ENCODE measurements at places on chromosomes 3 and 15.

DNA sequence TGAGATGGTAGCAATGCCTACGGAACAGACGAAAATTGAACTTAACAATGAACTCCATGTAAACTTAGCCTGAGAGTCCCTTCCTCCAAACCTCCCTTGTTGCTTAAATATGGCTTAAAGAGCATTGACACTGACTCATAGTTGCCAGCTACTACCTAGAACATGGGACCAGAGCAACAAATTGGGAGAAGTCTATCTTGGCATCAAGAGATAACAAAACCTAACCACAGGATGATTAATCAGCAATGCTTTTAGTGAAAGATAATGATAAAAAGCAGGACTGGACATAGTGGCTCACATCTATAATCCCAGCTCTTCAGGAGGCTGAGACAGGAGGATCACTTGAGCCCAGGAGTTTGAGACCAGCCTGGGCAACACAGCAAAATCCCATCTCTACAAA lies 117.8 kb upstream of the MNS1 start:
- DNase-seq: no peak

DNA sequence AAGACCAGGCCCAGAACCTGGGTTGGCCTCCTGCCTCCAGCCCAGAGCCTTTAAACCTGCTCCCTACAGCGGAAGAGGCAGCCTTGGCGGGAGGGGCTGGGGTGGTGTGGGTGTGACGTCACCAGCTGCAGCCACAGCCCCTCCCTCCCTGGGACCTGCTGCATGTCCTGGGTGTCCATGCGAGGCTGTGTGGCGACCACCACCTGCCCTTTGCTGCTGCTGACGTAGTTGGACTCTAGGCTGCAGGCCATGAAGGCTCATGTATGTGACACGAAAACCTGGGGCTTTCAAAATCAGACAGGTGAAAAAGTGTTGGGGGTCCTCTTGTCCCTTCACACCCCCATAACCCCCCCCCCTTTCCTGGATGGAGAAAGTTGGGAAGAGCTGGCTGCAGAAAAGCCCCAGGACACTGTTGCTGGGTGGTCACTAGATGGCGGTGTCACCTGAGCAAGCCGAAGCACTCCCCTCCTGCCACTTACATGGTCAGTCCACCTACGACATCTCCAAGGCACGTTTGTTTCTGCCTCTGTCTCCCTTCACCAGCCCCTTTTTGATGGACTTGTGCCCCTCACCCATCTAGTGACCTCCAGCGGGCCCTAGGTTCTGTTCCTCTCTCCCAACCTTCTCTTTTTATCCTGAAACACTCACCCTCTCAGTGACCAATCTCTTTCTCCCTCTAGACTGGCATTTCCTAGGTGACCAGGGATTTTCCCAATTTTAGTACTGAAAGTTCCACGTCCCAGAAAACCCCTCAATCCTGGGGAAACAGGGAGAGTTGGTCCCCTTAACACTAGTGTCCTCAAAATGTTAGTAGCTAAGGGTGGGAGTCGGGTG lies 35.2 kb downstream of the SLC6A20 start:
- DNase-seq: peak; percentile 18

DNA sequence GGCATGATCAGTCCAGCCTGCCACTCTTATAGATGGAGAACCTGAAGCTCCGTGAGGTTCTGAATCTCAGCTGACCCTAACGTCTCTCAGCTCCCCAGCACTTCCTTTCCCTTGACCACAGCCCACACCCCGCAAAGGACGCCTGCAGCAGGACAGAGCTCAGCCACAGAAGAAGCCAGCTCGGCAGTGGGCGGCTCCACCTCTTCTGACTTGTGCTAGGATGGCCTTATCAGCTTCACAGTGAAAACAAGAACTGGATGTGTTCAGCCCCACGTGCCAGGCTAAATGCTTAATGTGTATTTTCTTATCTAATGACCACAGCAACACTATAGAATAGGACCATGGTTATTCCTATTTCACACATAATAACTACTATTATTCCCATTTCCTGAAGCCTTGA lies 127.6 kb downstream of the ARNT2 start:
- no peak for DNase-seq

- DNase-seq: no peak
Measured at GRCh38 chr3:58560771-58561311, 16.4 kb downstream of the FAM107A start.

DNA sequence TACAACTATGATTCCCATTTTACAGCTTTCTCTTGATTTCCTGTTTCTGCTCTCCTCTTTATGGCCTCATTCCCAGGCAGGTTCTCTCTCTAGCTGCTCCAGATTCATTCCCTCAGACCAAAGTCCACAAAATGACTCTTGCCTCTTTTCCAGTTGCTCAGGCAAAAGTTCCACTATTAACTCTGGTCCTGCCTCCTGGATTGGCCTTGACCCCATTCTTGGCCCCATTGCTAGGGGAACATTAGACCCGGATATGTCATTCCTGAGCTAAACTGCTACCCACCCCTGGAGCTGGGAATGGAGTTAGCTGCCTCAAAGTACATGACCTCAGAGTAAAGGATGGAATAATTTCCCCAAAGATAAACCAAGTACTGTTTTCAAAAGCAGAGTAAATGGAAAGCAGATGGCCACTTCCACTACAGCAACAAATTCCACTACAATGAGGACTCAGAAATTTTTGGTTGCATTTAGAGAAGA lies 73.0 kb upstream of the GAP43 start:
- DNase-seq: no peak

- DNase-seq: no peak
Measured at GRCh38 chr15:38192496-38192895, 60.1 kb upstream of the SPRED1 start.

- no peak for DNase-seq
Measured at GRCh38 chr3:145649368-145649887, 511.6 kb downstream of the PLOD2 start.

DNA sequence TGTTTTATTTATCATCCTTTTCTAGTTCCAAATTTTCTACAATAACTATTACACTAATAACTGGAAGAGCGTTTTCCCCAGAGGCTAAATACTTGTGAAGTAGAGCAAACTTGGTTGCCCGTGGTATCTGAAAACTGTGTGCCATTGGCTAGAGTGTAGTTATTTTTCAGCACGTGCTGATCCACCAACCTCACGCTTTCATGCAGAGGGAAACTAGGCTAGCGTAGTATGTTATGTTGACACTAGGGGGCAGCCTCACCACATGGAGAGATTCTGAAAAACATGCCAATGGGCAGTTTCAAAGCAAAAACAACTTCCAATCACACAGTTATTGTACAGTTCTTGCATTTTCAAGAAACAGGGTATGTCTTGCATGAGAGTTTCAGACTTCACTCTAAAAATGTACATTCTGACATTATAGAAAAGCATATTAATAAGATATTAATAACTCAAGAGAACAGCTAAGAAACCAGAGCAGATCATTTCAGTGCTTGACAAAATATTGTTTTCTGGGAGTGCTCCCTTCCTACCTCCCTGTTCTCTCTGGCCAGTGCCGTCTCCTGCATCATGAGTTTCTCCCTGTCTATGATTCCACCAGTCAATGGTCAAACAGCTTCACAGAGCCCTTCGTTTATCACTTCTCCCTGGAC lies 39.7 kb downstream of the SPATA12 start:
- peak; percentile 33 for DNase-seq

- no peak for DNase-seq
Measured at GRCh38 chr15:68934341-68934740, 4.0 kb downstream of the SPESP1 start.

GRCh38 chr15:101023501-101024072 lies 104.4 kb downstream of the LRRK1 start:
- no peak for DNase-seq

DNA sequence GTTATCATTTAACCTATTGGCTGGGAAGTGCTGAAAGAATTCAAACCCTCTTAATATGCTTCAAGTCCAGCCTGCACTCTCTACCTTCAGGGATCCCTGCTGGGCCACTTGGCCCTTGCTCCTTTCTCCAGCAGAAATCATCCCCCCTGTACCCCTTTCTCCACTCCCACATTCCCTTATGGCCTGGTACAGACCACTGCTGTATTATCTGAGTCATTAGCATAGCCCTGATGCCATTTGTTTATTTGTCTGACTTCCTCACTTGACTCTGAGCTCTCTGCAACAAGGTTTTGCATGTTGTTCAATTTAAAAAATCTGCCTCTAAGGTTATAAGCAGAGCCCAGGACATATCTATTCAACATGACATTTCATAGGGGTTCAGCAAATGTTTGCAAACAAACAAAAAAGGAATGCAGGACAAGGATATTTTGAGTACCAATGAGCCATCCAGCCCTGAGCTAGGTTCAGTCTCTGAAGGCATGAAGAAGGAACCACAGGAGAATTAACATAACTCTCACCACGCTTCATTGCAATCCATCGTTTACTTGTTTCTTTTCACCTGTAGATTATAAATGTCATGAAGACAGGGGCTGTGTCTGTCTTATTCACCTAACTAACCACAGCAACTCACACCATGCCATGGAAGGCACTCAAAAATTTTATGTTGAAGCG lies 26.6 kb upstream of the HES1 start:
- DNase-seq: no peak

- no peak for DNase-seq
Measured at GRCh38 chr15:29410338-29410737, 140.7 kb upstream of the NSMCE3 start.

DNA sequence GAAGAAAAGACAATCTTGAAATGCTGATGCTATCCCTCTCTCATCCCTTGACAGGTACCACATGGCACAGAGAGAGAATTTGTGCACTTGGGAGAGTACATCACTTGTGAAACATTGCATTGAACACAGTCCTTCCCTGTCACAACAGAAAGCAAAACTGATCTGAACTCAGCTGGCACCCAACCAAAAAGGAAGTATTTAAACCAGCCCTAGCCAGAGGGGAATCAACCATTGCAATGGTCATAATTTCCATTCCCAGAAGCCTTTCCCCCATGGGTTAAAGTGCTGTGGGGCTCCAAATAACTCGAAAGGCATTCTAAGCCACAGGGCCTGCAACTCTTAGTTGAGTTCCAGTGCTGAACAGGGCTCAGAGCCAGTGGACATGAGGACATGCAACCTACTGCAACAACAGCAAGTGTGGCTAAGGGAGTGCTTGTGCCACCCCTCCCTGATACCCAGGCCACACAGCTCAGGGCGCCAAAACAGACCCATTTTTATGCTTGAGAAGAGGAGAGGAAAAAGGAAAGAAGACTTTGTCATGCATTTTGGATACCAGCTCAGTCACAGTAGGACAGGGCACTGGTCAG lies 530.8 kb upstream of the BCHE start:
- DNase-seq: no peak

DNA sequence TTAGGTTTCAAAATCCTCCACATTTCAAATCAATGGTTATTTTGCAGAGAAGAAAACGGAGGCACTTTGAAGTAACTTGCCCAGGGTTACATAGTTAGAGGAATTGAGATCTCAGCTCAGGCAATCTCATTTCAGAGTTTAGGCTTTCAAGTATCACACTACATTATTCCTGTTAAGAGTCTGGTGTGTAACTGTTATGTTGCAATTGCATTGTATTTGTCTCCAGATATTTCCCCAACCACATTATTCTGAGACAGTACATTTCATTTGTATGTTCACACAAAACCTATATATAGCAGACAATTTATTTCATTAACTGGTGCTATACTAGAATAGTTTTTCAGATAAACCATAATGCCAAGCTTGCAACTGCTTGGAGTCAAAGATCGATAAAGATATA lies 154.2 kb upstream of the TSPAN3 start:
- DNase-seq: no peak

DNA sequence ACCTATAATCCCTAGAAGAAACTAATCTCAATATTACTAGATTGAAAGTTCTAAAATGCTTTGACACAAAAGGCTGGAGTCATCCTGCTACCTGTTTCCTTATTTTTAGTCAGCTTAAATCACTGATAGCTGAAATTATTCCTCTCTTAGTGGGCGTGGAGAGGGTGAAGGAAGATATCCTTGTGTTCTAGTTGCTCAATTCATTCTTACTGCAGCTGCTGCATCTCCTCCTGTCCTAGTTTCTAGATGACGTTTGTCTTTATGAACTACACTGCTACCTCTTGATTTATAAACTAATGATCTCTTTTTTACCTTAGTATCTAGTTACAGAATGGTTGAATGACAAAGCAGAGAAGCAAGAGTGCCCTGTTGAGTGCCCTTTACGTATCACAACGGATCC lies 50.7 kb downstream of the SETD5 start:
- DNase-seq: no peak

- peak; percentile 5 for DNase-seq
Measured at GRCh38 chr3:47283591-47284364, 1.0 kb downstream of the KLHL18 start.

DNA sequence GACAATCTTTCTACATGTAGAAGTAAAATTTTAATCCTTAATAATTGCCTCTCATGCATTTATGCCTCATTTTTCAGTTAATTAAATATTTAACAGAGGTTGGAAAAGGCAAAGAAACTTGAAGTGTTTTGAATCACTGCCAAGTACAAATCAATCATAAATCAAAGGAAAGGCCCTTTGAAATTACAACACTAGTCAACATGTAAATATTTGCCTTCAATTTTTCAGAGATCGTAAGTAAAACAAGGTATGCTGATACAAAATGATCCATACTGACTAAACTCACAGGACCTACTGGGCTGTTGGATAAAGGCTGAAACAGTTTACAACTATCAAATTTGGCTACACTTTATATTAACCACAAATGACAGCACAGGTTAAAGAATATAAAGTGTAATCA lies 33.9 kb downstream of the ZBBX start:
- no peak for DNase-seq

- no peak for DNase-seq
Measured at GRCh38 chr3:87324609-87325008, 48.2 kb upstream of the POU1F1 start.

DNA sequence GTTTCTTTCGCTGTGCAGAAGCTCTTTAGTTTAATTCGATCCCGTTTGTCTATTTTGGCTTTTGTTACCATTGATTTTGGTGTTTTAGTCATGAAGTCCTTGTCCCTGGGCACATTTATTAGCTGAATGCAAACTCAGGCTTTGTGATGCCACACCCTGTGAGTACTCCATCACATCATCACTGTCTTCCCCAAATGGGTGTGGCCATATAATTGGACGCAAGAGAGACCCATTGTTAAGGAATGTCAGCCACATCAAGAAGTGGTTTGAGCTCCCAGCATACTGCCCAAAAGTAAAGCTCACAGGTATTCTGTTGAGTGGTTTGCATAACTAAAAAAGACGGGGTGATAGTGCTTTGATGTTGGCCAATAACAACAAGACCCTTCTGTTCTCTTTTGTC lies 245.7 kb downstream of the SV2B start:
- DNase-seq: no peak

GRCh38 chr3:49362561-49362960 lies 4.4 kb upstream of the GPX1 start:
- DNase-seq: no peak

Data from T-helper 9 cell (primary cell).